ACHN (cell line): ENCODE measurements at places on chromosomes 3 and 15.

DNA sequence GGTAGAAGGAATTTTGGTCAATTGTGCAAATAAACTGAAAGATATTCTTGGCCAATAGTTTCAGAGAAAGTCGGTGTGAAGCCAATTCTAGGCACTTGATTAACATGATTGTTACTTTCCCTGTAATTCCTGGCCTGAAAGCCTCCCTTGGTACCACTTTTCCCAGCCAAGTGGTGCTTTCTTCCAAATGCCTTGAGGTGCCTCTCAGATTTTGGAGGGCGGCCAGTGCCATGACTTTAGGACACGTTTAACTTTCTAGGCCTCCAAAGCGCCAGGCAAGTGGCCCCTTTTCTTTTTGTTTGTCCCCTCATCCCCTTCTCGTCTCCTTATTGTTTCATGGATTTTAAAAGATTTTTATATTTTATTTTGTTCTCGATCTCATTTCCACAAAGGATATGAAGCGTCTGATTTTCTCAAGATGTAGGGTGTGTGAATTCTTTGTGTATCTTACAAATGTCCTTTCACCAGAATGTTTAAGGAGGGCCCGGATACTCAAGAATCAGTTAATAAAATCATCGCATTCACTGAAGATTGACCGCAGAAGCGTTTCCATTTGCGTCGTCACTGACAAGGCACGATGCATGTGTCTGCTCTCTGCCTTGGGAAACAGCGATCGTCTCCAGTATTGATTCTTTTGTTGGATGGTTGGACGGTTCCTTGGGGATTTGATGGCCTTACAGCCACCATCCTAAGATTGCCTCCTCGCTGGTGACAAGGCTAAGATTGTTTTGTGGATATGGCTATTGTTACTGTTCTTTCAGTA lies 87.8 kb downstream of the ASB7 start:
- DNase-seq = no peak

GRCh38 chr15:39139431-39140059 lies 441.3 kb upstream of the THBS1 start:
- no peak for DNase-seq

DNA sequence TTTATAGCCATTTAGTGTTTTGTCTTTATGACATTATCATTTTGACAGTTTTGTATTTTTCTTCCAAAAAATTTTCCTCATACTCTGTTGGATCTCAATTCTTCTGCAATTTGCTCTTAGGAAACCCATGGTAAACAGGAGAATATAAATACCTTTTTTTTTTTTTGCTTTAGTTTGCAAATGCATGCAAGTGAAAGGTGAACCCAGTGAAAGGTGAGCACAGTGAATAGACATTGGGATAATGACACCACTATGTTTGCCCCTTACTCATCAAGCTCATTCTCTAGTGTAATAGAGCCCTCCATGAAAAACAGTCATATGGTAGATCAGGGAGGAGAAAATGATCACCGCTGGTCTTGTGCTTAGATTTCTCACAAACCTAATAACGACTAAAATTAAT lies 59.0 kb upstream of the TRPC1 start:
- DNase-seq = no peak

GRCh38 chr3:132726341-132726823 lies 4.2 kb upstream of the NPHP3 start:
- peak; percentile 35 for DNase-seq

- no peak for DNase-seq
Observed at GRCh38 chr15:60781211-60781713, 302.3 kb upstream of the ICE2 start.

GRCh38 chr3:160434071-160434470 lies 15.5 kb downstream of the TRIM59 start:
- peak; percentile 22 for DNase-seq

DNA sequence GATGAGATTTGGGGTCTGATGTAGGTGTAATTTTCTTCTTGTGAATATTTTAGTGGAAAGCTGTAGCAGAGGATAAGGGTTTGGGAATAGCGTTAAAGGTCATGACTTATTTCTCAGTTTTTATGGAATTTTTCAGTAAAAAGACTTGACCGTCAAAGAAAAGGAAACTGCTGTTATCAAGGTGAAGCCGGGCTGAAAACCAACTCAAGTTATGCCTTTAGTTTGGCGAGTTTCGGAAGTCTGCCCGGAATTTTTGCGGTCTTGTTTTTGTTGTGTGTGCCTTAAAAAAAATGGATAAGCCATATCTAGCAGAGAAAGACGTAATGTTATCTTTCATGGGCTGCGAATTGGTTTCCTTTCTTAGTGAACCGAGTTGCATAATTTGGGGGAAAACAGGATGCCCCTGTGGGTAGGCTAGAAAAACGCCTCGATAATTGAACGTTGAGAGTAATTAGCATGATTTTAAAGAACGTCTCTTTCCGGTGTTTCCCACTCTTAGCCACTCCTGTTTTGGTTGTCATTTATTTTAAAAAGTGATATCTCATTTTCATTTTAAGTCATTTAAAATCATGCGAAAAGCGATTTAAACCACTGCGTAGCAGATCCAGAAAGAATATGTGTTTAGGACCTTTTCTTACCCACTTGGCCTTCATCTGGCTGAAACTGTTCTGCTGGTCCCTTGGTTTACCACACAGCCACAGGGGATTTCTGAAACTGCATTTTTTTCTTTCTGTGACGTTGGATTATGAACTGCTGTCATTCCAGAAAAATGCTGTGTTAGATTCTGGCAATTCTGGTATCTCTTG lies 1.1 kb downstream of the NFKBIZ start:
- DNase-seq = no peak

GRCh38 chr15:60077581-60078359 lies 73.7 kb downstream of the FOXB1 start:
- DNase-seq = no peak

GRCh38 chr15:99580076-99580475 lies 14.3 kb downstream of the MEF2A start:
- DNase-seq = no peak

GRCh38 chr3:120554812-120555606 lies 41.1 kb upstream of the NDUFB4 start:
- DNase-seq = no peak

GRCh38 chr3:101533603-101533968 lies 20.6 kb upstream of the SENP7 start:
- DNase-seq = no peak

DNA sequence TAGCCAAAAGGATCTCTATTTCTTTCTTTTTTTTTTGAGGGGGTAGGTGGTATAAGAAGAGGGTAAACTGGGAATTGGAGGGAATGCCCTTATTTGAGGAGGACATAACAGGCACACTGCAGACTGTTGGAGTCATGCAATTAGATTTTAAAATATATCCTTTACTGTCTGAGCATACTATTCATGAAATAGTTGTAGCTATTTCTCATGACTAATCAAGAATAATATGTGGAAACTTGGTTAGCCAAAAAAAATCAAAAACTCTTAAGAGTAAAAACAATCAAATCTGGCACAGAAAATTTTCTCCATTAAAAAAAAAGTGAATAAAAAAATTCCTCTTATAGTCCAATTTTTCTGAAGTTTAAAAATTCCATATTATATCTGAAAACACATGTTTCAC lies 174.9 kb downstream of the SCAPER start:
- no peak for DNase-seq

DNA sequence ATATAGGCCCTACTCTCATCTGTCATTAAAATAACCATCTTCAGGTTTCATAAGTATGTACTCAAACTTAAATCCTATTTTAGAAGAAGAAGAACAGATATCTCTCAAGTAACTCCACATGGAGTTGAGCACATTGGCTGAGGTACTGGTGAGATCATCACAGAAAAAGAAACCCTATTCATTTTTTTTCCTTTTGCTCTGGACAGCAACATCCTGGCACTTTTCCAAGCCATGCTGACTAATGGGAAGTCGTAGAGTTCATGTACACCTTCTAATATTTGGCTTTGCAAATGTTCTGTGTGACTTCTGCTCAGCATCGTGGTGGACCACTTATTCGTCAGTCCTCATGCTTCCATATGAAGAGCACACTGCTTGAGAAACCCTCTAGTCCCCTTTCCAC lies 336.0 kb upstream of the KCNH8 start:
- peak; percentile 3 for DNase-seq

- DNase-seq = peak; percentile 40
Observed at GRCh38 chr15:89307791-89308190, 26.8 kb downstream of the POLG start.

DNA sequence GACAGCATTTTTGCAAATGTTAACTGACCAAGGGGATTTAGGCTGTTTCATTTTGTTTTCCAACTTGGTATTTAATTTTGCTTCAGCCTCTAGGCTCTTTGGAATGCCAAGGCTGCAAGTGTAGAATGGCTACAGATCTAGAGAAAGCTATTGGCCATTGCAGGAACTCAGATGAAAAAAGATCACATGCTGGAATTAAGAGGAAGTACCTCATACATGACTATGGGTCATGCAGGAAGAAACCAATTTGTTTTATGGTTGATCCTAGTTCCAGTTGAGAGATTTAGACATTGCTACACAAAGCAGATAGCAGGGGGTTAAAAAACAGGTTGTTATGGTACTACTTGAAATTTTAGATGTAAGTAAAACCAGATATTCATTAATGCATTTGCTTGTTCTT lies 12.7 kb upstream of the CLDN16 start:
- peak; percentile 76 for DNase-seq

GRCh38 chr3:17045705-17046104 lies 160.9 kb downstream of the PLCL2 start:
- DNase-seq = no peak

GRCh38 chr15:89122505-89123180 lies 34.4 kb downstream of the ABHD2 start:
- DNase-seq = no peak

GRCh38 chr15:100899601-100900000 lies 19.6 kb upstream of the LRRK1 start:
- DNase-seq = no peak

DNA sequence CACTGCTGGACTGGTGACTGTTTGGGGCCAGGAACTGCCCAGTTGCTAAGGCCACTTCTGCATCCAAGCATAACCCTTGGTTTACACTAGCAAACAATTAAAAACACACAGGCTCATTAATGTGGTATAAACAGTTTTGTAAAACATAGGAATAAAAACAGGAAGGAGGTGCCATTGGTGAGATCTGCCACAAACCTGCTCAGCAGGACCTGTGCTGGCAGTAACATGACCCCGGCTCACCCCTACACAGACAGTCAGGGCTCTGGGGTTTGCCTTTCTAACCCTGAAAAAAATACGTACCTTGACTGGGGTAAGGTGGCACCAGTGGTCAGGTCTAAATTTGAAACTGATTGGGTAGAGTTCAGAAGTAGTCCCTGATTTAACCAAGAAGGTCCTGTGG lies 76.2 kb downstream of the ATP1B3 start:
- no peak for DNase-seq
